Kasumi-1 (cell line): ENCODE measurements at places on chromosomes 11 and 22.

- no peak for DNase-seq
These were observed 532.3 kb downstream of the BRD1 start for GRCh38 chr22:49295465-49295743.

DNA sequence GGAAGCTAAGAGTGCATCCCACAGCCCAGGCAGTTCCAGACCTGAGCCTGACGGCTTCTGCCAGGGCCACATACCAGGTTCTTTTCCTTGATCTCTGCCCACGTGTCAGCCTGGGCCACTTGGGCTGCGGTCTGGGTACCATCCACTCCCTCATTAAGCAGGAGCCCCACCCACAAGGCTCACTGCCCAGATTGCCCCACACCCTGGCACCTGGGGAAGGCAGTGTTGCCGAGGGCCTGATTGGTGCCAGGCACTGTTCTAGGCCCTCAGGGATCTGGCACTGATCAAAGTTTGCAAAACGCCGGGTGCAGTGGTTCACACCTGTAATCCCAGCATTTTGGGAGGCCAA is 15.4 kb downstream of the GGA1 start:
- DNase-seq = no peak

DNA sequence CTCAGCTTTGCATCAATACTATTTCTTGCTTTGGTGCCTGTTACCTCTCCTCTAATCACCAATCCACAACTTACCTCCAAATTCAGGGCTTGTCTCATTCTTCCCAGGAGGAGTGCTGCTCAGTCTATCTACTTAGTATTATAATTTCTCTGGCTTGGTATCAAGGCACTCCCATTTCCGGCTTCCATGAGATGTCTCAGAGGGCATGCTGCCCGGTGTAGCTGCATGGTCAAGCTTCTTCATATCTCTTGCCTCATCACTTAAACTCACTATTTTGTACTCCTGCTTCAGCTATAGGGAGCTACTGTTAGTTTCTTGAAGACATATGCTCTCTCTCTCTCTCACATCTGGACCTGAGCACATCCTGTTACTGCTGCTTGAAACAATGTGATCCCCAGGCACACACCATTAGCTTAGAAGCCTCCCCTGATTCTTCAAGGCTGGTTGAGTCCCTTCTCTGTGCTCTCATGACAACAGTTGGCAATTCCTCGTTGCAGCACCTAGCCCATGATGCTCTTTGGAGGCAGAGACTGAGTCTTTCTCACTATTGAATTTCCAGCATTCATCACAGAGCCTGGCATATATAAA is 182.8 kb upstream of the SYN3 start:
- DNase-seq = no peak

DNA sequence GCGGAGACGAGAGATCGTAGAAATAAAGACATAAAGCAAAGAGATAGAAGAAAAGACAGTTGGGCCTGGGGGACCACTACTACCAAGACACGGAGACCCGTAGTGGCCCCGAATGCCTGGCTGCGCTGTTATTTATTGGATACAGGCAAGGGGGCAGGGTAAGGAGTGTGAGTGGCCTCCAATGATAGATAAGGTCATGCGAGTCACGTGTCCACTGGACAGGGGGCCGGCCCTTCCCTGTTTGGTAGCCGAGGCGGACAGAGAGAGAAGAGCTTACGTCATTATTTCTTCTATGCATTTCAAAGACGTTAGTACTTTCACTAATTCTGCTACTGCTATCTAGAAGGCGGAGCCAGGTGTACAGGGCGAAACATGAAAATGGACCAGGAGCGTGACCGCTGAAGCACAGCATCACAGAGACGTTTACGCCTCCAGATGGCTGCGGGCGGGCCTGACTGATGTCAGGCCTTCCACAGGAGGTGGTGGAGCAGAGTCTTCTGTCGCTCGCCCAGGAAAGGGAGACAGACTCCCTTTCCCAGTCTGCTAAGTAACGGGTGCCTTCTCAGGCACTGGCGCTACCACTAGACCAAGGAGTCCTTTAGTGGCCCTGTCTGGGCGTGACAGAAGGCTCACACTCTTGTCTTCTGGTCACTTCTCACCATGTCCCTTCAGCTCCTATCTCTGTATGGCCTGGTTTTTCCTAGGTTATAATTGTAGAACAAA is 24.8 kb downstream of the PPP6R2 start:
- DNase-seq = no peak

DNA sequence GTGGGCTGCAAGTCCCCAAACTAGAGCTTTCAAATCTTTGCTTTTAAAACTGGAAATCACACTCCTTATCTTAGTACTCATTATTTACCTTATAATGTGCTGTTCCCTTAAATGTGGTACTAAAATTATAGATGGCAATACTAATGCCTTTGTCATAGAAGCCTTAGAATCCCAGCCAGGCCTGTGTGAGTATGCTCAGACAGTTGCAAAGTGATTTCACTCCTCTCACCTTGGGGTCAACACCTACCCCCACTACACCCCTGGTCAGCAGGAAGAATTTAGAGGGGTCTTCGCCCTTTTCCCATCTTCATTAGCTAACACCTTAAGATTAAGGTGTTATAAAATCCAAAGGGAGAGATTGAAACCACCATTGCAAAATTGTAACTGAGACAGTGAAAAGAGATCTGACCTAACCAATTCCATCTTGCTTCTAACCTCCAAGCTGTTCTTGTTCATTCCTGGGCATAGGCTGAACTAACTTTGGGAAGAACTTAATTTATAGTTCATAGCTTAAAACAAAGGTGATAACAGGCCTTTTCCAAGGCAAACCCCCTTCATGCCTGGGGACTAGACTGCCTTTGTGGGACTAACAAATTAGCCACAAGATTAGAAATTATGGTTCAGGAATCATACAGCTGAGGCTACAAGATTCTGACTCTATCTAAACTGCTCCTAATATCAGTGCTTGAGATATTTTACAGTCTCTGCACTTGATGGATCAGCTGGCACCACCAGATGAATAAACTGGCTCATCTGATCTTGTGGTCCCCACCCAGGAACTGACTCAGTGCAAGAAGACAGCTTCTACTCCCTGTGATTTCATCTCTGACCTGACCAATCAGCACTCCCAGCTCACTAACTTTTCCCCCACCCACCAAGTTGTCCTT is 10.4 kb upstream of the MRPL17 start:
- no peak for DNase-seq

DNA sequence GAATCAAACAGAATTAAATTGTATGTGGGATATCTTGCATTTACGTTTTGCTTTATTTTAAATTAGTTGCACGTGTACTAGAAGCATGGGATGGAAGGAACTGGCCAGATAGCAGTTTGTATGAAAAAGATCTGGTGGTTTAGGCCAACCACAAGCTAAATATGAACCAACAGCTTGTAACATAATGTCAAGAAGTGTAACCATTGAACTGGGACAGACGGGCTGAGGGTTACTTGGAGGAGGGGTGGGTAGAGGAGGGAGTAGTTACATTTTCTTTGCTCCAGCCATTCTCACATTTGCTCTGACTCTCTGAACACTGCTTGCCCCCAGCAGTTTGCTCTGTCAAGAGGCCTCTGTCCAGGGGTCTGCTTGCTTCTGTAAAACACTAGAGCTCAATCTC is 31.7 kb upstream of the CXCR5 start:
- no peak for DNase-seq

GRCh38 chr22:39349506-39349966 is 255 bp upstream of the SYNGR1 start:
- peak; percentile 49 for DNase-seq

GRCh38 chr22:35656284-35656752 is 8.1 kb downstream of the APOL6 start:
- no peak for DNase-seq

DNA sequence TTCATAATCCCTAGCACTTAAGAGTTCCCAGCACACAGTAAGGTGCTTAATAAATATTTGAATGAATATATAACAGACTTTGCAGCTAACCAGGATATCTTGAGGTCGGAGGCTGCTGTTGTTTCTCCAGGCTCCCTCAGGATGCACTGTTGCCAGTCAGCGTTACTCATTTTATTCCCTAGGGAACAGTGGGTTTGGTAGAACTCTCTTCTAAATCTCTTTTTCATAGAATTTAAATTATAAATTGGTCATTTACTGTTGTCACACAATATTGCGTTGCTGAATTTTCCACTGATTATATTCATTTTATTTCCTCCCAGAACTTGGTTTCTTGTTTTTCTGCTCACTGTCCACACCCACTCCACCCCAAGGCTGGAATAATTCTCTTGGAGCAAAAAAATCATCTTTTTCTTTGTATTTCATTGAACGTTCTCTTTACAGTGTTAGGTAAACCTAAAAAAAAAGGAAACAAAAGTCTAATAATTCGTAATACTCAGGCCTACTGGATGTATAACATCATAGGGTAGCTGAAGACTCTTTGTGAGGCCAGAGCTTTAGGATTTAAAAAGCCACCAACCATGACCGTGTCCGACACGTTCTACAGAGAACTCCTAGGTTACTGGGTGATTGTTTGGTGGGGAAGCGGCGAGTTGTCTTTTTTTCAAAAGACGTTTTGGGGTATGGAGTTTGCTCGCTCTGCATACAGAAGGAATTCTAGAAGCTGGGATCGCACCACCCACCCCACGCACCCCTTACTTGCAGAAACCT is 766 bp upstream of the CAPRIN1 start:
- peak; percentile 85 for DNase-seq
